B cell (primary cell): ENCODE measurements at places on chromosomes 3 and 15.

DNA sequence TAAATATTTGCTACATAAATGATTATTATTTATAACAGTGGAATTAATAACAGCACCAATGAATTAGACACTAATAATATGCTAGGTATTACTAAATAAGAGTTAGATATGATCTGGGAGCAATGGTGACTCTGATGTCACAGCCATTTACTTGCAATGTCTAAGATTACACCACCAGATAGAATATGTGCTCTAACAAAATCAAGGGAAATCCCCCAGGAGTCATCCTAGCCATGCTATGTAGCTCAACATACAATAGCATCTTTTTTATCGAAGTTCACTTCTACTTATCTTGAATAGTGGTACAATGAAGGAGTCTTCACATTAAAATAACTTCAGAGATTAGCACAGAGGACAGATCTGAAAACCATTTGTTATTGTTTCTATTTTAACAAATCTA lies 154.0 kb downstream of the FMN1 start:
- no peak overlapping the region for H3K27ac ChIP-seq
- H3K36me3 ChIP-seq = no peaks in the 10 kb centered on the region
- no peaks in the 10 kb centered on the region for H3K27me3 ChIP-seq
- no peak for DNase-seq
- no peak overlapping the region for H3K4me3 ChIP-seq

GRCh38 chr3:134998855-134999254 lies 203.8 kb downstream of the EPHB1 start:
- DNase-seq = no peak
- H3K4me3 ChIP-seq = no peak overlapping the region
- no peaks in the 10 kb centered on the region for H3K36me3 ChIP-seq
- no peaks in the 10 kb centered on the region for H3K27me3 ChIP-seq

DNA sequence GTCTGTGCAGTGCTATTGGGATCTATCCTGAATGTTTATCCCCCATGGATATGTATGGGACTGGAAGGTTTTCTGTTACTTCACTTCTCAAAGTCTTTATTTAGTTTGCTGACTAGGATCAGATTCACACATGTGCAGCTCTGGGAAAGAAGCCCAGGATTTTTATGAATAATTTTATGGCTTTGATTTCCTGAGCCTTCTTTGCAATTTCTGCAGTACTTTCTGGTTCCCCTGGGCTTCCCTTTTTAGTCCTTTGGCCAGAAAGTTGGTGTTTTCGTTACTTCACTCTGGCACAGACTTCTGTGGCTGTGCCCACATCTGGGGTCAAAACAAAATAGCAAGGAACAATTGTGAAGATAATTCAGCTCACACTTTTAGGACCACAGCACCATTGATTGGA lies 721.0 kb downstream of the OTOL1 start:
- DNase-seq = no peak
- no peak overlapping the region for H3K4me3 ChIP-seq
- H3K4me1 ChIP-seq = no peaks in the 10 kb centered on the region
- H3K27ac ChIP-seq = no peak overlapping the region

DNA sequence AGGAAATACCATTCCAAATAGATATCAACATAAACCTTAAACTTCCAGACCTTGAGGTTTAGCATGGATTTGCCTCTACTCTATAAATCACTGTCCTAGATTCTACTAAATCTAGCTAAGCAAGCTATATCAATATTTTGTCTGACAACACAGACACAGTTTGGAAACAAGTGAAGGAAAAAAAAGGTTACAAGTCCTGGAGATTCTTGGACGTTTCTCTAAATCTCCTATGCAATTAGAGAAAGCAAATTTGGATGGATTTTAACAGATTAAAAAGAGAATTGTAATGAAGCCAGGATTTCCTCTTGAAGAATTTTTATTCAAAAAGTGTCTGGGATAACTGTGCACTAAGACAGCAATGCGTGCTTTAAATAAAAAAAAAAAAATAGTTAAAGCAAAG lies 441.1 kb upstream of the DPH6 start:
- no peaks in the 10 kb centered on the region for H3K4me1 ChIP-seq
- no peaks in the 10 kb centered on the region for H3K36me3 ChIP-seq
- no peak overlapping the region for H3K27ac ChIP-seq
- H3K4me3 ChIP-seq = no peak overlapping the region

DNA sequence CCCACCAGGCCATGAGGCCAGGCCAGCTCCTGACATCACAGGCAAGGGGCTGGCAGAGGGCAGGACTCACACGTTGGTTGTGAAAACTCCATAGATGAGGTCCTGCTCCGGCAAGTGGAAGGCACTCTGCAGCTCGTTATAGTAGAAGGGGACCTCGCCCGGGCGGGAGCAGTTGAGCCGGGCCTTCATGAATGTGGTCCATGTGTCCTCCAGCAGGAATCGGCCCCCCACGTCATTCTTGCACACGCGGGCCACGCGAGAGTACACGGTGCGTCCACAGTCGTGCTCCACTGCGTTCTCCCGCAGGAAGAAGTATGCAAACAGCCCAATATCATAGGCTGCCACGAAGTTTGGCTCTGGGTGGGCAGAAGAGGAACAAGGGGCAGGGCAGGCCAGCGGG lies 101.2 kb downstream of the SEMA5B start:
- H3K4me3 ChIP-seq = no peak overlapping the region
- no peaks in the 10 kb centered on the region for H3K36me3 ChIP-seq
- peaks cover 13% of the 10 kb centered on the region for H3K4me1 ChIP-seq
- no peaks in the 10 kb centered on the region for H3K27me3 ChIP-seq
- no peak for DNase-seq

DNA sequence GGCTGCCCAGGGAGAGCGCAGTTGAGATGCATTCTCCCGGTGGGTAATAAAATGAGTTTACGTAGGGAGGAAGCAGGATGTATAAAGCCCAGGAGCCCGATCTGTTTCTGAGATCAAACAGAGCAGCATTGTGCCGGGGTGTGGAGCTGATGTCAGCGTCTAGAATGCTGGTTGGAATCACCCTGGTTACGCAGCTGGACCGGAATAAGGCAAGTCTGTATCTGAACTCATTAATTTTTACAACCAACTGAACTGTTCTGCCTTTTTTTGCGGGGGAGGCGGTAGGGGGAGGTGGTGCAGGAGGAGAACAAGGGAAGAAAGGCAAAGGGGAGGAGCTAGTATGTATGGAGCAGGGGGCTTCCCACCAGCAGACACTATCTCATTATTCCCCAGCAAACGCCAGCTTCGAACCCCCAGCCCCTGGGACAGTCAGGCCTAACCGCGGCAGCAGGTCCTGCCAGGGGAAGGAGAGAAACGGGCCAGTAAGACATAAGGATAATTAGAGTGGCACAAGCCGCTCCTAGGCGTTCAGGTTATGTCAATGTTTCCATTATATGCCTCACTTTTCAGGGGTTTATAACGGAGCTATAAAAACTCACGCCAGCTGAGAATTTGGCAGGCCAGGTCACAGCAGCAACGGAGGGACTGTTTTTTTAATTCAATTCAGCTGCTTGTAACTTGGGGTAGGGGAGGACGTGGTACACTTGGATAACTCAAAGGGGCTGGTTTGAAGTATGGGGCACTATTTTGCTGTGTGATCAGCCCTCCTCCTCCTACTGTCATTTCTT lies 175.3 kb upstream of the HES1 start:
- peaks cover 24% of the 10 kb centered on the region for H3K27me3 ChIP-seq
- no peak for DNase-seq
- H3K4me1 ChIP-seq = no peaks in the 10 kb centered on the region
- H3K4me3 ChIP-seq = no peak overlapping the region
- H3K36me3 ChIP-seq = no peaks in the 10 kb centered on the region
- H3K27ac ChIP-seq = no peak overlapping the region

DNA sequence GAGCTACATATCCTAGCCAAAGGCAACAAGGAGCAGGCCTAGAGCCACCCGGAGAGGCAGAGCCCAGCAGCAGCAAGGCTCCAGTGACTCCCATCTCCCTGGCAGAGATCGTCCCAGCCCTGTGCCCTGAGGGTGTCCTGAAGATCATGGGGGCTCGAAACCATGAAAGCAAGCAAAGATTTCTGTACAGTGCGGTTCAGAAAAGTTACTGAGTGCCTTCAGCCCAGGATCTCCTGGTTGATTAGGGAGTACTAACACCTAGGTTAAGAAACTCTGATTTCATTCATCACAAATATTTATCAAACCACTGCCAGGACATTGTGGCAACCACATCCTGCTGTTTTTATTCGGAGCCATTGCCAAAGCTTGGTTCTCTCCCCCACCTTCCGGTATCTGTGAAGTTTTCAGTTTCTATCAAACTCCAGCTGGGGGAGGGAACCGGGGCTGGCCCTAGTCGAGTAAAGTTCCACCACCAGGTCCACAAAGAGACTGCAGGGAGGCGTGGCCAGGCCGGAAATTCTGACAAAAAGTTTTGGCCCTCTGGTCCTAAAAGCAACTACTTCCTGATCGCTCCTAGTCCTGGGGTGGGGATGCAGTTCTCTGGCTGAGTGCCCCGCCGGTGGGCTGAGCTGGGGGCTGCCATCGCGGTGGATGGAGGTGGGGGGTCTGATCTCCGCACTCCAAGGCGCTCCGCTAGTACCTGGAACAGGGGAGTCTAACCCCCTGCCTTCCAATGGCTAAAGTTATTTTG lies 1.2 kb downstream of the RAB43 start:
- H3K4me1 ChIP-seq = peaks cover 46% of the 10 kb centered on the region
- peak; percentile 93 for DNase-seq
- H3K27me3 ChIP-seq = no peaks in the 10 kb centered on the region
- H3K36me3 ChIP-seq = peaks cover 4% of the 10 kb centered on the region

GRCh38 chr15:57595011-57595866 lies 3.5 kb downstream of the MYZAP start:
- no peak overlapping the region for H3K4me3 ChIP-seq
- no peaks in the 10 kb centered on the region for H3K36me3 ChIP-seq
- DNase-seq = no peak
- no peak overlapping the region for H3K27ac ChIP-seq

DNA sequence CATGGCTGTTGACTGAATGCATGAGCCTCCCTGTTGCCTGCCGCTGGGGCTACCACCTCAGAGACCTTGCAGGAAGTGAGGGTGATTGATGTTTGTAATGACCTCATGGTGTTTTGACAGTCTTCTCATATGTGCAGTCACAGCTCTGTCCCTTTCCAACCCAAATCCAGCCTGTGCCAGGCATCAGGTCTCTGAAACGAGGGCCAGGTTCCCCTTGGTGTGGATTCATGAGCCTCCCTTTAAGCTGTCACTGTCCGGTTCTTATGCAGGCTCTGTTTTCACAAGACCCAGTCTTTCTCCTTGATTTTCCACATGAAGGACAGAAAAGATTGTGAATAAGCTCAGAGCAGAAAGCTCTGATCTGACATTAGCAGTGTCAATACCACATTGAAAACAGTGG lies 43.1 kb downstream of the CEMIP start:
- H3K27ac ChIP-seq = no peak overlapping the region
- peaks cover 26% of the 10 kb centered on the region for H3K4me1 ChIP-seq

GRCh38 chr3:102712896-102713295 lies 278.1 kb downstream of the ZPLD1 start:
- DNase-seq = no peak
- no peaks in the 10 kb centered on the region for H3K4me1 ChIP-seq
- no peaks in the 10 kb centered on the region for H3K36me3 ChIP-seq
- no peak overlapping the region for H3K4me3 ChIP-seq

DNA sequence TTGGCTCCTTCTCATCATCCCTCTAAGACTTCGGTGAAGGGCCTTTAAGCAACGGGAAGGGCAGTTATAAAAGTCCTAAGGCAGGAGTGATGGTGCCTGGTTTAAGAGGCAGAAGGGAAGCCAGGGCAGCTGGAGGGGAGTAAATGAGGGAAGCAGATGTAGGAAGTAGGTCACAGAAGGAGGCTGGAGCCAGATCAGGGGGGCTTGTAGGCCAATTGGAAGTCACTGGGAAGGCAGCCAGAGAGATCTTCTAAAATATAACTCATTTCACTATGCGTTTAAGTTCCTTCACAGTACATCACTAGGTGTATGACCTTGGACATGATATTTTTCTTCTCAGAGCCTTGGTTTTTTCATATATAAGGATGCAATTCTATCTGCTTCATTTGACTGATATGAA lies 94.7 kb downstream of the MYH15 start:
- no peak for DNase-seq
- H3K4me1 ChIP-seq = no peaks in the 10 kb centered on the region
- H3K27ac ChIP-seq = no peak overlapping the region
- H3K4me3 ChIP-seq = no peak overlapping the region
- no peaks in the 10 kb centered on the region for H3K27me3 ChIP-seq

DNA sequence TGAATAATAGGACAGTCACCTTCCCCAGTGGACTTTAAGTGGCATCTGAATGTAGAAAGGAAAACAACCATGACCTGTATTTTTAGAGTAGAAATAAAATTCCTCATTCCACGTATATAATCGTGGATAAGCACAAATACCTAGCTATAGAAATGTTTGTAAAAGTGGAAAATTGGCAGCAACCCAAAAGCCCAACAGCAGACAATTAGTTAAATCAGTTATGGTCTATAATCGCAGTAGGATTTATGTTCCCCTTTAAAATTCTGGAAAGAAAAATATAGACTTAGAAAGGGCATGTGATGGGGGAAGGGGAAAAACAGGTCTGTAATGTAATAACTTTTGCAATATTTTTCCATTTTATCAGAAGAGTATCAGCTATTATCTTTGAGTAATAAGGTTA lies 241.9 kb upstream of the ST8SIA2 start:
- no peaks in the 10 kb centered on the region for H3K4me1 ChIP-seq
- H3K36me3 ChIP-seq = no peaks in the 10 kb centered on the region
- H3K4me3 ChIP-seq = no peak overlapping the region
- no peak overlapping the region for H3K27ac ChIP-seq
- H3K27me3 ChIP-seq = no peaks in the 10 kb centered on the region
- DNase-seq = no peak

- H3K4me1 ChIP-seq = peaks cover 11% of the 10 kb centered on the region
- H3K36me3 ChIP-seq = peaks cover 20% of the 10 kb centered on the region
- no peak overlapping the region for H3K4me3 ChIP-seq
- no peaks in the 10 kb centered on the region for H3K27me3 ChIP-seq
- DNase-seq = peak; percentile 81
Measured at GRCh38 chr3:50572158-50572557, 2.8 kb downstream of the HEMK1 start.

DNA sequence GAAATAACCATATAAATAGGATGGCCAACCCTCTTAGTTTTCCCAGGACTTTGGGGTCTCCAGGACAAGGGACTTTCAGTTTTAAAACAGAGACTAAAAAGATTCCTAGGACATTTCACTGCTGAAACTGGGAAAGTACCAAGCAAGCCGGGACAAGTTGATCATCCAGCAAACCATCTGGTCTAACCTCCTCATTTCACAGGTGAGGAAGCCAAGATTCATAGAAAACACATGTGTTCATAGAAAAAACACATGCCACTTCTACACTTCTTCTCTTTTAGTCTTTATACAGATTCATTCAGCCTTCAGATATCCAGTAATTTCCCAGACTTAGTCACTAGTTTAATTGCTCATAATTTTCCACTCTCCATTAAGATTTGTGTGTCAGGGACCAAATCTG lies 165.6 kb upstream of the CCDC54 start:
- H3K4me1 ChIP-seq = no peaks in the 10 kb centered on the region
- no peaks in the 10 kb centered on the region for H3K27me3 ChIP-seq
- no peak overlapping the region for H3K4me3 ChIP-seq
- H3K36me3 ChIP-seq = no peaks in the 10 kb centered on the region

DNA sequence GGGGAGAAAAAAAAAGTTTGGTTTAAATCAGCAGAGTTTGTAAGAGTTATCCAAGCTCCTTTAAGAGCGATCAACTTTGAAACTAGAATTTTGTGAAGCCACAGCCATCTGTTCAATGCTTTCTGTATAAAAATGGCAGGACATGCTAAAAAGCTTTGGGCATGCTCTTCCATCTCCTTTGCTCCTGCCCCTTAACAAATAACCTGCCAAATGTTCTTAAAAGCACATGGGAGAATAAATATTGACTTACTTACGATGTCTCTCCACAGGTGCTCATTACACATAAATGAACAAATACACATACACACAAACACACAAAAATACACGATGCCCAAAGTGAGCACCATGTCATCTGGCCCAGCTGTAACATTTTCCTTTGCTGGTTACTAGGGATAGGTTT lies 211.8 kb upstream of the DPH6 start:
- no peak overlapping the region for H3K4me3 ChIP-seq
- H3K27me3 ChIP-seq = no peaks in the 10 kb centered on the region
- no peaks in the 10 kb centered on the region for H3K4me1 ChIP-seq
- H3K27ac ChIP-seq = no peak overlapping the region
